SW 1271 (cell line): ENCODE measurements at places on chromosomes 11 and 22.
A peak's percentile ranks its signal among the peaks of the same experiment; 100 is the strongest.

DNA sequence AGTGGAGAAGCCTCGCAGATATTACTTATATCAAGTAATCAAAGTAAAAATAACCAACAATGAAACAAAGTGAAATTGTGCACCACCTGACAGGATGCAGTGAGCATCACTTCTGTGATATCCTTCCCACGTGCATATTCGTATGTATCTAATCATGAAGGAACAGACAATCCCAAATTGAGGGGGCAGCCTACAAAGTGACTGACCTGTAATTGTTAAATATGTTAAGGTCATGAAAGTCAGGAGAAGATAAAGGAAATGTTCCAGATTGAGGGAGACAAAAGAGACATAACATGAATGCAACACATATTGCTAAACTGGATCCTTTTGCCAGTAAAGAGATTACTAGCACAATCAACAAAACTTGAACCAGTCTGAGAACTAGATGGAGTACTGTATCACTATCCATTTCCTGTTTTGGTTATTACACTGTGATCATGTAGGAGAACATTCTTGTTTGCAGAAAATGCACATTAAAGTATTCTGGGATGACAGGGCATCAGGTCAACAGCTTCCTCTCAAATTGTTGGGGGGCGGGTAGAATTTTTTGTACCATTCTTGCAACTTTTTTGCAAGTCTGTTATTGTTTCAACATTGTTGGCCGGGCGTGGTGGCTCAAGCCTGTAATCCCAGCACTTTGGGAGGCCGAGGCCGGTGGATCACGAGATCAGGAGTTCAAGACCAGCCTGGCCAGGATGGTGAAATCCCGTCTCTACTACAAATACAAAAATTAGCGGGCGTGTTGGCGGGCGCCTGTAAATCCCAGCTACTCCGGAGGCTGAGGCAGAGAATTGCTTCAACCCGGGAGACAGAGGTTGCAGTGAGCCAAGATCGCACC lies 2.0 kb downstream of the SBF2 start:
- DNase-seq: no peak

- DNase-seq: no peak
These were observed 30.3 kb downstream of the BCR start for GRCh38 chr22:23210428-23211170.

- DNase-seq: no peak
These were observed 5.4 kb upstream of the POU2AF1 start for GRCh38 chr11:111384494-111384893.

- DNase-seq: no peak
These were observed 151.4 kb downstream of the MSANTD4 start for GRCh38 chr11:105870516-105871113.

DNA sequence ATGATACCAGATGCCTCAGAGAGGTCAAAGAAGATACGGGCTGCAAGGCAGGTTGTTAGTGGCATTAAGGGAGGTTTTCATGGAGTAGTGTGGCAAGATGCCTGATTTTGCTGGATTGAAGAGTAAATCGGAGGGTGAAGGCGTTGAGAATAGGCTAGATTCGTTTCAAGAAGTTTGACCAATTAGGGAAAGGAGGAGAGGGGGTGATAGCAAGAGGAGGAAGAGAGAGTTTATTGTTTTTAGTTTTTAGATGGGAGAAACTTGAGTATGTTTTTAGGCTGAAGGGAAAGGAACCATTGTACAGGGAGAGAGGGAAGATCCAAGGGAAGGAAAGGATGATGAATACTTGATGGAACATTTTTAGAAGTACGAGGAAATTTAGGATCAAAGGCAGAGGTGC lies 16.5 kb downstream of the CSTPP1 start:
- no peak for DNase-seq

DNA sequence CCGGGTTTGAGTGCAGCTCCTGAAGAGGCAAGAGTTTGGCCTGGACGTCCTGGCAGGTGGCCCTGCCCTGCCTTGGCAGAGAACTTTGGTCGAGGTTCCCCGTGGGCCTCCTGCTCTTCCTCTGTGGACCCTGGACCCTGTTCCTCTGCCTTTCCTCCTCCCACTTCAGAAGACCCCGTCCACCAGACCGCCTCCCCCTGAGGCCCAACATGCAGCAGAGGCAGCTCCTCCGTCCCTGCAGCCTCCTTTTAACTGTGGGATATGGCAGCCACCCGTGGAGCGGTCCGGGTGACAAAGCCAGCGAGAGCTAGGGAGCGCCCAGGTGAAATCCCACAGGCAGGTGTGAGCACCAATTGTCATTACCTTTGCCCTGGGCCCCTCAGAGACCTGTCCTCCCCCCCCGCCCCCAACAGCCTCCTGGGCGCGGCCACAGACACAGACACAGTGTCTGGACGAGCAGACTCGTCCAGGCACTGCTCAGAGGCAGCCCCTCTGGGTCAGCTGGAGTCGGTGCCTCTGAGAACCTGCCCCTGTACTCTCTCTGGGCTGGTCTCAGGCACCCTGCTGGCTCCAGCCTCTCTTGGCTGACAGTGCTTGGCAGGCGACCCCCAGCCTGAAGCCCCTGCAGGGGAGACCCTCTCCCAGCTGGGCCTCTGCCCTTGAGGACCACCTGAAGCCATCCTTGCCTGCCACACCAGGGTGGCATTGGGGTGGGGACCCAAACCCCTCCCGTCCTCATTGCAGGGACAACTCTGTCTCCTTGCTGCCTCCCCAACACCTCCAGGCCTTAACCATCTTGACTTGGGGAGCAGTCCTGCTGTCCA lies 4.1 kb upstream of the PTDSS2 start:
- no peak for DNase-seq

DNA sequence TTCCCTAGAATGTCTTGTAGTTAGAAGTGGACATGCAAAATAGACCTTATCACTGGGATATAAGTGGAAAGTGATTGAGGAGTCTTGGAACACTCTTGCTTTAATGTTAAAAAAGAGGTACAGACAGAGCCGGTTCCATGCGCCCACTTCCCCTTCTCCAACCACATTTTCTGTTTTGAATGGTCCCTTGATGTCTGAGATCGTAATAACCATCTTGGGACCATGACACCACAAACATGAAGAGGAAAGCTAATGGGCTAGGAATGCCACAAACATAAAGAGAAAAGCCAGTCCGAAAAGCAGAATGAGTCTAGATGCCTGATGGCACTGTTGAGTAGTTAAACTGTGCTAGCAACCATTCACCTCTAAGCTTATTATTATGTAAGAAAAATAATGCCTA lies 54.8 kb upstream of the SPON1 start:
- DNase-seq: no peak

- peak; percentile 33 for DNase-seq
These were observed 1.3 kb upstream of the PATZ1 start for GRCh38 chr22:31347251-31348008.

DNA sequence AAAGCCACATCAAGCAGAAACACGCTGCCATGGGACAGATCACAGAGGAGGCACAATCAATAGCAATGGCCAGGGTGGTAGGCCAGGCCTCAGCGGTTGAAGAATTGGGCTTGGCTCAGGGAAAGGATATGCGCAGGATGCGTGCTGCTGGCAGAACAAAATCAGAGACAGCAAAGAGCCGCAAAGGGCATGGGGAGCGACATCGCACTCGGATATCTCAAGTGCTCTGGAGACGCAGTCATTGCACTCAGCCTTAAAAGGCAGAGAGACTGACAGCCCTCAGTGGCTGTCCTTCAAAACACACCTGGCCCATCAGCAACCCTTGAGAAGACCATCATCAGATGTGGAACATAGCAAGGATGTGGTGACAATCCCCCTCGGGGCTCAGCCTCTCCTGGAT lies 50.5 kb downstream of the CSNK2A3 start:
- no peak for DNase-seq

DNA sequence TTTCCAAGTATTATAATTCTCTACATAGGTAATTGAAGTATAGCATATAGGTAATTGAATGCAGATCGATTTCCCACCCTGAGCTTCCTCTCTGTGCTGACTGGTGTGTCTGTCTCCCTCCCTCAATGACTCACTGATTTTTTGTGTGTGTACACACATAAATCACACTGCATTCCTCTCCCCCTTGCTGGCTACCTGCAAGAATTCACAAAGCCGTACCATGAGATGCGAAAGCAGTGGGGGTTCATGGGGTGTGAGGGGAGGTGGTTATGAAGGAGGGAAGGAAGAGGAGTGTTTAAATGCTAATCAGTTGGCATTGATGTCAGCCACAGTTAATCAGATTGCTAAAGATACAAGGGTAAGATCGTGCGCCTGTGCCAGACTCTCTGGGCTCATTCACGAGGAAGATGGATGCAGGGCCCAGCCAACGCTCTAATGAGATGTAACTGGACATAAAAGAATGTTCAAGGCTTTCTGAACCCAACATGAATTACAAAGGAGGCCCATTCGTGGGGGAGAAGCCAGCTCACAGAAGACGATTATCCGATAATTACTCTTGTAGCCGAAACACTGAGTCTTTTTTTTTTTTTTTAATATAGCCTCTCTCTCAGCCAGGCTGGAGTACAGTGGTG lies 107.4 kb downstream of the SEZ6L start:
- no peak for DNase-seq

- no peak for DNase-seq
These were observed 9.8 kb downstream of the PPP6R3 start for GRCh38 chr11:68470304-68470811.

DNA sequence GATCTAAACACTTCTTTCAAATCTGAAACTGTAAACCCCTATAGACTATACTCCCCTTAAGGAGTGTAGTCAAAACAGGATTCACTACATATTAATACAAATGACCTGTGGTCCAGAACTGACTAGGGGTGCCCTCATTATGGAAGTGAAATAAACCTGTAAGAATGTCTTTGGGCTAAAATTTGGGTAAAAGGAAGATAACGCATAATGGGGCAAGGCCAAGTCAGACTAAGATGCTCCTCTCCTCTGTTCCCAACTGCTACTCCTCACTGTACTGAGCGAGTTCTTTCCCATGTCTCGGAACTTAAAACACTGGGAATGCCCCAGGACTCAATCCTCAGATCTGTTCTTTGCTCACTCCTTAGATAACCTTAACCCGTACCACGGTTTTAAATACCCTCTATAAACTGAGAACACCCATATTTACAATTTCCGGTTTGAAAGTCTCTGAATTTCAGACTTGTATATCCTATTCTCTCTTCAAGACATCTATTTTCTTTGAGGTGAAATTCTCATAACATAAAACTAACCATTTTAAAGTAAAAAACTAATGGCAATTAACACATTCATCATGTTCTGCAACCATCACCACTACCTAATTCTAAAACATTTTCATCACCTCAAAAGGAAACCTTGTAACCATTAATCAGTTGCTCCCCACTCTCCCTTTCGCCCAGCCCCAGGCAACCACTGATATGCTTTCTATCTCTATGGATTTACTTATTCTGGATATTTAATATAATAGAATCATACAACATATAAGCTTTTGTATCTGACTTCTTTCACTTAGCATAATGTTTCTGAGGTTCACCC lies 4.0 kb downstream of the THAP12 start:
- DNase-seq: no peak

DNA sequence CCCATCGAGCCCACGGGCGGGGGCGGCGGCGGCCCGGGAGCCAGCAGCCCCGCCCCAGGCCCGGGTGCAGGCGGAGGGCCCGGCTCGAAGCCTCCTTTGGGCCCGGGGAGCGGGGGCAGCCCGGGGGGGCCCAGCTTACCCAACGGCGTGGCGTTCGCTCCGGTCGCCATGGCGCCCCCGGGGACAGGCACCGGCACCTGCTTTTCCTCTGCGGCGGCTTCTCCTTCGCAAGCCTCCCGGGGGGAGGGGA lies 194 bp downstream of the SF1 start:
- no peak for DNase-seq

- no peak for DNase-seq
These were observed 3.8 kb upstream of the RFPL3 start for GRCh38 chr22:32353840-32354239.

DNA sequence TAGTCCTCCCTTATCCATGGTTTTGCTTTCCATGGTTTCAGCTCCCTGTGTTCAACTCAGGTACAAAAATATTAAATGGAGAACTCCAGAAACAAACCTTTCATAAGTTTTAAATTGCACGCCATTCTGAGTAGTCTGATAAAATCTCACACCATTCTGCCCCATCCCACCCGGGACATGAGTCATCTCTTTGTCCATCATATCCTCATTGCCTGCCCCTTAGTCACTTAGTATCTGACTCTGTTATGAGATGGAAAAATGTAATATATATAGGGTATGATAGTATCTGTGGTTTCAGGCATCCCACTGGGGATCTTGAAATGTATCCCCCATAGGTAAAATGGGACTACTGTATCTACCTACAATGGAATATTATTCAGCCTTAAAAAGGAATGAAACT lies 35.5 kb upstream of the FGF3 start:
- peak; percentile 46 for DNase-seq
